ENCODE measurements at places on chromosomes 7 and 10.

DNA sequence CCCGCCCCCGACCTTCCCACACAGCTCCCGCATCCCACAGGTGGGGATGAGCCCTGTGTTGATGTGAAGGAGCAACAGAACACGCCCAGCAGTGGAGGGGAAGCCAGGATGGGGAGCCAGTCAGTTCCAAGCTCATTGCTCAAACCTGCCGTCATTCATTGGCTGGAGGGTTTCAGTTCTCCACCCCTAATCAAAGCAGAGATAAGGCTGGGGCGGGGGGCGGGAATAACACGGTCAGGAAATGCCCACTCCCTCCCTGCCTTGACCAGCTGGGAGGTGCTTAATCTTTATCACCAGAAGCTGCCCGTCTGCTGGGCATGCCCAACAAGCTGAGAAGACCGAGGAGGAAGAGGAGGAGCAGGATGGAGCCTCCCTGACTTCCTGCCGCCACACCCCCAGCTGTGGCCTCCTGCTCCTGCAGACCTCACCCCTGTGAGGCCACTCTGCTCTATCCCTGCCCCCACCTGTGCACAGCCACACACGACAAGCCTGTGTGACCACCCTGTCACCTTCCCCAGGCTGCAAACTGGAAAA is 265.1 kb downstream of the ZEB1 start:
- no peak for DNase-seq

DNA sequence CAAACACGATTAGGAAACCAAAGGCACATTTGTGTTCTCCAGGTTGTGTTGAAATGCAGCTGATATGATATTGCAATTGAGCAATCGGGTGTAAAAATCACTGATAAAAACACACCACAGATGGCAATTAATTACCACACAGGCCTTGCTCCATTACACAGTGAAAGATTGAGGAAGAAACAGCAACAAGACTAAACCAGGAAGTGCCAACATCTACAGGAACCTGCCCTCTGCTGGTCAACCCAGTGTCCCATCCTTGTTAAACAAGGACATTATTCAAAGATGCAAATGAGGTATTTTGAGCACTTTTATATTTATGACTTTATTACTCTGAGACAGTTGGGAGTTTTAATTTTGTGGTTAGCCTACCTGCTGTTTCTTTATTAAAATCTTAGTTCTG is 765.6 kb upstream of the GHITM start:
- DNase-seq, result peak; percentile 25

DNA sequence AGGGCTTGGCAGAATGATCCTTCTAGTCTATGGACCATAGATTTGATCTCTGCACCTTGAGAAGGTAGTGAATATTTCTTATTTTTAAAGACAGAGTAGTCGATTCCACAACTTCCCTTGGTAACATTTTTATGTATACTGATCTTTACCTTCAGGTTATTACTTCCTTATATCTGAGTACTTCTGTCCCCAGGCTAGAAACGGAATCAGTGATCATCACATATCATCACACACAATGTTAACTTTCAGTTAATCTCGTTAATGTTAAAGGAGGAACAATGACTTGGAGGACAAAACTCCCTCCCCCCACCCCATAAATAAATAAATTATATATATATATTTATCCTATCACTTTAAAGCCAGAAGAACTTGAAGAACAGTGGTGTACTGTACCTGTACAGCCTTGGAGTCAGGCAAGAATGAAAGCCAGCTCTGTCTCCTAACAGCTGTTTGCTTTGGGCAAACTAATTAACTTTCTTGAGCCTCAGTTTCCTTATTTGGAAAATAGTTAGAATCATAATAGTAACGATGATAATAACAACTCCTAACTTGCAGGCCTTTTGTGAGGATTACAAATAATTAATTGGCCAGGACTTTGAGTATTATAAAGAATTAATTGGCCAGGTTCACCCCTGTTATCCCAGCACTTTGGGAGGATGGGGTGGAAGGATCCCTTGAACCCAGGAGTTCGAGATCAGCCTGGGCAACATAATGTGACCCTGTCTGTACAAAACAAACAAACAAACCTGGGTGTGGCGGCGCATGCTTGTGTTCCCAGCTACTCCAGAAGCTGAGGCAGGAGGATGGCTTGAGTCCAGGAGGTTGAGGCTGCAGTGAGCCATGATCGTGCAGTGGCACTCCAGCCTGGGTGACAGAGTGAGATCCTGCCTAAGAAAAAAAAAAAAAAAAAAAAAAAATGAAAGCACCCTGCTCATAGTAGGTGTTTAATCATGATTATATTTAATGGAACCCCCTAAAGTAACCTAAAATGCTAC is 63.5 kb downstream of the SAMD9 start:
- no peak for DNase-seq

DNA sequence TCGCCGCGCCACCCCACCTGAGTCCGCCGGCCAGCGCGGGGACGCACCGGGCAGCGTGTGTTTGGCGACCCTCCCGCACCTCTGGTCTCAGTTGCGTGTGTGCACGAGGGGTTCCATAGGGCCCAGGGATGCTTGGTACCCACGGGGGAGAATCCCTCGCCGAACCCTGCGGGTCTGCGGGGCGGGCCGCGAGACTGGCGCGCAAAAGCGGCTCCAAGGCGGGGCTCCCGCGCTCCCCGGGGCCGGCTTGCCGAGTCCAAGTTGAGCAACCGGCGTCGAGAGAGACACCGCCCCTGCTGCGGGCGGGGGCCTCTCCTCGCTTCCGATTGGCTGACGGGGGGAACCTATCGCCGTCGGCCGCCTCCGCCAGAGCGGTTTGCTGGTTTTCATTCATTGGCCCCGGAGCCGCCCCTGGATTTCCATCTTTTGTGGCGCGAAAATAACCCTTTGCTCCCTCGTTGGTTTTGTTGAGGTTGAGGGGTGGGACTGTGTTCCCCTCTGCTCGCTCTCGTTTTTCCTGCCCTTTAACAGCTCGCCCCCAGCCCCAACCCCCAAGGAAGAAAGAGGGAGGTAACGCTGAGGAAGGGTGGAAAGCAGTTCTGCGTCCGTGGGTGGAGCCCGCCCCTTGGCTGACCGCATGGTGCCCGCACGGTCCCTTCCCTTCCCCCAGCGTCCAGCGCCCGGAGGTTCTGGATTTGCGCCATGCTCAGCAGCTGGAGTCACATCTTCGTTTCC is 4.0 kb upstream of the IGF2BP3 start:
- DNase-seq, result peak; percentile 94

GRCh38 chr10:116053910-116054309 is 219.1 kb downstream of the GFRA1 start:
- no peak for DNase-seq

GRCh38 chr7:138900035-138900828 is 81.0 kb downstream of the KIAA1549 start:
- no peak for DNase-seq

DNA sequence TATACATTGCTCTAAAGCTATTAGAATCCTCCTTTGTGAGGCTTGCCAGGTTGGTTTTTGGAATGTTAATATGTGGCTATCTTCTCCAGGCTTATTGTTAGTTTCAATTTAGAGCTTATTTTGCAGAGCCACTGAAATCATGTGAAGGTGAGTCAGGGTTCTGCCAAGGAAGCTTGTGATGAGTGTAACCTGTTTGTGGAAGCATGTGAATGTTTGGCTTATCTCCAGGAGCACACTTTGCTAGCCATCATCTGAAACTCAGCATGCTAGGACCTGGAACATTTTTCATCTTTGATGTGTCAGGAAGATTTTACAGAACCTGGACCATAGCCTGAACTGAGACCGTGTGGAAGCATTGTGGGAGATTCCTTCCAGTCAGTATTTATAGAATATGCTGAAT is 197.3 kb downstream of the PPP1R9A start:
- DNase-seq, result no peak

GRCh38 chr10:118840071-118840775 is 85.5 kb upstream of the CACUL1 start:
- DNase-seq, result peak; percentile 93
